ENCODE measurements at places on chromosomes 4 and X.

GRCh38 chrX:9745417-9746115 is 20.1 kb downstream of the GPR143 start:
- DNase-seq, result no peak

- peak; percentile 45 for DNase-seq
Measured at GRCh38 chrX:71622576-71623450, 4.5 kb upstream of the CXCR3 start.

- no peak for DNase-seq
Measured at GRCh38 chr4:125096662-125097061, 218.1 kb upstream of the FAT4 start.

DNA sequence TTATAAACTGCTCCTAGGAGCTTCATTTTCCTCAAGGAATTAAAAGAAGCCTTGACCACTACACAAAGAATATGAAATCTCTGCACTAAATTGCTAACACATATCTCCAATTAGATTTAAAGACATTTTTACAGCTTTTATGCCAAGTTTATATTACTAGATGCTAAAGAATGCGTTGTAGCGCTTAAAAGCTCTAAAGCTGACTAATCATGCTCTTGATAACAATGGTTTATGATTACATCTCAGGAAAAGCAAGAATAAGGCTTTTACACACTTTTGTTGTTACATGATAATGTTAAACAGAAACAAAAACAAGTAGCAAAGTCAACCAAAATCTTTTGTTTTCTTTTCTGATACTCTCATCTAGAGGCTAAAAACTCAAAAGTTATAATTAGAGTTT is 44.7 kb downstream of the SLC10A7 start:
- DNase-seq, result no peak

DNA sequence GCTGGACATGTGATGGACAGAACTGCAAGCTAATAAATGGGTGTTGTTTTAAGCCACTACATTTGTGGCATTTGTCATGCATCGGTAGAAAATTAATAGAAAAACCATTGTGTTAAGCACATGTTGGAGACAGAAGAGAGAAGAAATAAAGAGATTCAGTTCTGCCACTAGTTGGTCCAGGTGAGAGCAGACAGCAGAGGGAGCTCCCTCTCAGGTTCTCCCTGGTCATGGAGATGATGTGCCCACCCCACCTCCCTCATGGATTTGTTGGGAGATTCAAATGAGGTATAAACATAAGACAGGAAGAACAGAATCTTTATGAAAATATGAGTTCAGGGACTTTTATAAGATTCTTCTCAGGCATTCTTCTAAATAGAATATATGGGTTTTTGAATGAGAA is 36.8 kb upstream of the OCIAD2 start:
- DNase-seq, result peak; percentile 56

- no peak for DNase-seq
Measured at GRCh38 chr4:92100975-92101374, 202.8 kb upstream of the GRID2 start.

DNA sequence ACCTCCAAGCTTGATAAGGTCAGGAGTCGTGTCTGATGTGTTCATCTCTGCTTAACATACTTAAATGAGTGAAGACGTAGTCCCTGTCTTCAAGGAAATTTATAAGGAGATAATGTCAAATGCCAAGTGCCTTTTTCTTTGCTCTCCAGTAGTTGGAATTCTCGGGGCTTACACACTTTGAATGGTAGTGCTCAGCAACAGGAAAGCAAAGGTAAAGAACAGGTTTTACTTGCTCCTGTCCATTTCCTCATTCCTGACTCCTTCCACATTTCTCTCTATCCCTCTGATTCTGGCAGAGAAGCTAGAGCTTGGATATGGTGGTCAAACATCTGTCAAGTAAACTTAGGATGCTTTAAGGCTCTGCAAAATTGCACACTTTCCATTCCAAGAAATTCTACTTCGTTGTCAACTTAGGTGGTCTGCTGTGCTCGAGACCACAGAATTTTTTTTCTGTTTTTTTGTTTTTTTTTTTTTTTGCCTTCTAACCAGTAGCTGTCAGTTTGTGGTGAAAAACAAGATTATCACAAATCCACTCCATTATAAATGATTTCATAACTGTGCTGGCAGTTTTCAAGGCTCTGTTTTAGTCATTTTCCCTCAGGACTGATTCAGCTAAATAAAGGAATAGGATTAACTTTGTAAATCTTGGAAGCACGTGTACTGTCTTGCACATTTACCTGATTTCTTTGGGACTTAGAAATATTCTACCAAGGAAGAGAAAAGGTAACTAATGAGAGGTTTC is 180.8 kb upstream of the ANXA3 start:
- DNase-seq, result peak; percentile 19

DNA sequence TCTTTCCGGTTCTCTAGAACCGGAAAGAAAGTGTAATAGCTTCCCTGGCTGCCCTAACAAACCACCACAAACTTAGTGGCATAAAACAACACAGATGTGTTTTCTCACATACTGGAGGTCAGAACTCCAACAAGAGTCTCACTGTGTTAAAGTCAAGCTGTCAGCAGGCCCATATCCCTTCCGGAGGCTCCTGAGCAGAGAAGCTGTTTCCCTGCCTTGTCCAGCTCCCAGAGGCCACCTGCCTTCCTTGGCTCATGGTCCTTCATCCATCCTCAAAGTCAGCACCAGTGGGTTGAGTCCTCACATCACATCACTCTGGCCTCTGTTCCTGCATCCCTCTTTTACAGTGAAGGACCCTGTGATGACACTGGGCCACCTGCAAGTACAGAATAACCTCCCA is 49.8 kb upstream of the HMX1 start:
- no peak for DNase-seq

- no peak for DNase-seq
Measured at GRCh38 chr4:21009956-21010355, 309.7 kb downstream of the PACRGL start.

GRCh38 chr4:156732634-156733033 is 239.0 kb downstream of the PDGFC start:
- DNase-seq, result no peak

DNA sequence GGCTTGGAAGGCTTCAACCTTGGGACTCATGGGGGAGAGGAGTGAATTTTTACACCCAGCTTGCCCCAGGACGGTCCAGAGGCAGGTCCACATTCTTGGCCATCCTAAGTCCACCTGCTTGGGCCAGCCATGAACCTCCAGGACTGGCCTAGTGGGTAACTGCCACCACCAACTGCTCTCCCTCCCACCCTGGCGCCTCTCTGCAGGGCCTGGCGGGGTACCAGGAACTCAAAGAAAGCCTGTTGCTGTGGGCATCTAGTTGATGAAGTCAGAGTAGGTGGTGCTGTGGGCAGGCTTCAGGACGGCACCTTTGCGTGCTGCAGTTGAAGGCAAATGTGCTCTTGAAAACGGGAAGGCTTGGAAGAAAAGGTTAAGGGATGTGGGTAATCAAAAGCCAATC is 12.0 kb downstream of the BCOR start:
- DNase-seq, result no peak

- DNase-seq, result peak; percentile 24
Measured at GRCh38 chr4:55172694-55173287, 47.4 kb upstream of the KDR start.

DNA sequence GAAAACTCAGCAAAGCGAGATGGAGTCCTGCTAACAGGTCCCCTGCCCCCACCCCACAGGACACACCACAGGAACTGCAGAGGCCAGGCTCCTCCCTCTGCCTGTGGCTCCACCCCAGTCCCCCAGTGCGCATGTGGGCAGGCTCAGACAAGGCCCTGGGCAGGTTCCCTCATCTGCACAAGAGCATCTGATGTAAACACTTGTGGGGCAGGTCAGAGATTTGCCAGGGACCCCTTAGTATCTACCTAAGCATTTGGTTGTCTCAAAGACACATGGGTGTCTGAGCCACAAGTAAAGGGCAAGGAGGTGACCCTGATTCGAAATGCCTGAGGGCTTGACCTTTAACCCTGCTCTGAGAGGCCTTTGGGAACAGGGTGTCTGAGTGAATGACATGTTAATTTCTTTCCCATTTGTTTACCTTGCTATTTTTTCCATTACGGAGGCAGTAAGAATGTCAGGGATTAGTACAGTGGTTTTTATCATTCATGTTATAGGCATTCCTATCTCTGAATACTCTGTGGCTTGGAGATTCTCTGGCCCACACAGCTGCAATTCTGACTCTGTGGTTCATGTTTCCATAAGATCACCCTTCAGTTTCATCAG is 85.3 kb downstream of the ZNF518B start:
- DNase-seq, result no peak

DNA sequence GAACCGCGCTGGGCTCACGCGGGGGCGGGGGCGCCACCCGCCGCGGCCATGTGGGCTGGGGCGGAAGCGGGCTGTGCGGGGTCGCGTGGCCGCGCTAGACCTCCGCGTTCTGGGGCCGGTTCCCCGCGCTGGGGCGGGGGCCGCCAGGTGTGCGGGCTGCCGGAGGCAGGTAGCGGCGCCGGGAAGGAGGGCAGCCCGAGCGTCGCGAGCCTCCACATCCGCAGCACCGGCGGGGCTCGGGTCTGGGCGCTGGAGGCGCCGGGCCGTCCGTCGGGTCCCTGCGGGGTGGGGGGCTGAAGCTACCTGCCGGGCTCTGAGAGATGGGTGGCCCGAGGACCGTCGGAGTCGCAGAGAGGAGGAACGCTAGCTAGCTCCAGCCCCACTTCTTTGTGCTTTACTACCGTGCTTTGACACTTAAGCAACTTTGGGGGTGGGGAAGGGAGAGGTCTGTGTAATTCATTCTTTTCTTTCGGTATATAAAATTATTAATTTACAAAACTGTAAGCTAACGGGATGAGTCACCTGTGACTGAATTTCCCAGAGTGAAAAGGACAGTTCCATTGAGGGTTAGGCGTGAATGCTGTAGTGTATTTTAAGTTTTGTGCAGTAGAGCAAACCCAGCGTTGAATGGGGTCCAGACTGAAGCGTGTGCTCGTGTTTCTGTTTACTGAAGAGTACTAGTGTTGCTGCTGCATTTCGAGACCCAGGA is 689 bp downstream of the METAP1 start:
- DNase-seq, result peak; percentile 11

GRCh38 chr4:94765648-94766047 is 7.9 kb downstream of the BMPR1B start:
- DNase-seq, result no peak

DNA sequence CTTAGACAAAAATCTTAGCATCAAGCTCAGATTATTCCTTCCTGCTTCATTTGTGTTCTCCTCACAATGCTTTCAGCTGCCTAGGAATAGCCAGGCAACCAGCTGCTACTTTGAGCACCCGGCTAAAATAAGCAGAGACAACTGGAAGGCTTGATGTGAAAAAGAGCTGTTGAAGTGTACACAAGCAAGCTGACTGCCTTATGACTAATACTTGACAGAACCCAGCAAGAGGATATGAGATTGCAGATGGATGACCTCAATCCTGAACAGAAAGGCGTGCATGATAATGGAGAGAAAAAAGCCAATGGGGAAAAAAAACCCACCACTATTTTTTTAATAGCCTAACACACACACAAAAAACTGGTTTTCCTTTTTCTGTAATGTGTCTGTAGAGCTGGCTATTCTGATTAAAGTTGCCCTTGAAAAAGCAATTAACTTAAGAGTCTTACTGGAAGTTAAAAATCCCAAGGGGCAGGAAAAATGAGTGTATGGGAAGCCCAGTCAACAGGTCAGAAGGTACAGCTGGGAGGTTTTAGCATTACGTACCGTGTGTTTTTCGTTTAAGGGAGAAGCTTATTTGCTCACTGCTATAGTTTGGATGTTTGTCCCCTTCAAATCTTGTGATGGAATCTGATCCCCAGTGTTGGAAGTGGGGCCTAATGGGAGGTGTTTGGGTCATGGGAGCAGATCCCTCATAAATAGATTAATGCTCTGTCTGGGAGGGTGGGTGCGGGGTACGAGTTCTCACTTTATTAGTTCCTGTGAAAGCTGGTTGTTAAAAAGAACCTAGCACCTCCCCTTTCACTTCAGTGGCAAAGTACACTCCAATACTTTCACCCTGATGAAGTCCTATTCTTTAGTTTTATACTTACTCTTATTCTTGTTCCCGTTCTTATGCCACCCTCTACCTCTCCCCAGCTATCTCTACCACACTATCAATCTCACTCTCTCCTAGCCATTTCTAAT is 37.1 kb upstream of the HERC6 start:
- no peak for DNase-seq

GRCh38 chrX:131032354-131033230 is 25.6 kb upstream of the ARHGAP36 start:
- DNase-seq, result no peak

DNA sequence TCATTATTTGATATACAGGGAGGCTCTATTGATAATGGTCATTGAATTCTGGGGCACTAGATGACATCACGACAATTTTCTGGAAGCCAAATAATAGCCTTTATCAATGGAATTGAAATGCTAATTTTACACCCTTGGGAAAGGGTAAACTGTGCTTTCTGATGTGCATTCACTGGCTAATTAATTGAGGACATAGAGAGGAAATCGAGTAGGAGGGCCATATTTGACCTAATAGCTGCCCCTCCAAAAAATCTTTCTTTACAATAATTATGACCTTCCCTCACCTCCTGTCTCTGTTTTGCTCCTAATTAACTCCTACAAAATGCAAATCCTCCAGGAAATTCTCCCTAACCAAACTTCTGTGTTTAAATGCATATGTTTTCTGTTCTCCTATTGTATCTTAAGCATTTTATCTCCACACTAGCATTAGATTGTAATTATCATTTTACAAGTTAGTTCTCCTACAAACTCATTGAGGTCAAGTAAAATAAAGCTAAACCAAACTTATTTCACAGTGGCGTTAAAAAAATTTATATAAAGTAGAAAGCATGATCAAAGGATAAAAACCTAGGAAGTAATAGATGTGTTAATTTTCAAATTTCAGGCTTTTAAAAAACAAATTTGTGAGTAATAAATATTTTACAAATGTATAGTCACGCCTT is 1414.0 kb upstream of the AGA start:
- DNase-seq, result no peak

DNA sequence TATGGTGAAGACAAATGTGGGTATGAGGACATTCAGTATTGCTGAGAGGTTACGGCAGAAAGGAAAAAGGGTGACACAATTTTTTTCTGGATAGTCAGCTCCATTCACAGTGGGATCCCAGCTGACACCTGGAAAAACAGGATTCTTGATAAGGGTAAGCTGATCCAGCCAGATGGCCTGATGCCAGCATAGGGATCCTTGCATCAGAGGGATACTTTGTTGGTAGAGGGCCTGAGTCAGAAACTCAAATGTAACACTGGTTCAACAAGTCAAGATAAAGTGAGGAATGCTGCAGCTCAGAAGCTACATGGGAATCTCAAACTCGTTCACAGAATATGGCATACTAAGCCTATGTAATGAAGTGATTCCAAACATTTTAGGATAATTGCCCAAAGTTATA is 726.7 kb downstream of the C4orf33 start:
- peak; percentile 37 for DNase-seq

GRCh38 chrX:1244164-1245076 is 24.2 kb upstream of the CSF2RA start:
- DNase-seq, result peak; percentile 20

DNA sequence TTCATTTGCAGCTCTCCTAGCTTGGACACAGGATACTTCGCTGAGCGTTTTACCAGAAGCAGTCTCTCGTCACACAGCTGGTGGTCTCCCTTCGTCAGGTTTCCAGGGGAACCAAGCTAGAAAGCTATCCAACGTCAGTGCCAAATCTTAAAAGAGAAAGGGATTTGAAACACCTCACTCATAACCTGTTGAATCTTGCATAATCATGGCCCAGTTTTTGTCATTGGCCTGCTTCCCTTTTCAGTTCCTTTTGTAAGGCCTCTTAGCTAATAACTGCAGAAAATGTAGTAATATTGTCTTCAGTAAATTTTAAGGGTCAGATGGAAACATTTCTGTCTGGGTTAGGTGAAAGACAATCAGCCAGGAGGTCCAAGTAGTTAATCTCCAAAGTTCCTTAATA is 22.0 kb downstream of the RAB39B start:
- no peak for DNase-seq

GRCh38 chr4:65917486-65917885 is 247.2 kb upstream of the EPHA5 start:
- no peak for DNase-seq
